ENCODE measurements at places on chromosomes 2 and 18.
A peak's percentile ranks its signal among the peaks of the same experiment; 100 is the strongest.

DNA sequence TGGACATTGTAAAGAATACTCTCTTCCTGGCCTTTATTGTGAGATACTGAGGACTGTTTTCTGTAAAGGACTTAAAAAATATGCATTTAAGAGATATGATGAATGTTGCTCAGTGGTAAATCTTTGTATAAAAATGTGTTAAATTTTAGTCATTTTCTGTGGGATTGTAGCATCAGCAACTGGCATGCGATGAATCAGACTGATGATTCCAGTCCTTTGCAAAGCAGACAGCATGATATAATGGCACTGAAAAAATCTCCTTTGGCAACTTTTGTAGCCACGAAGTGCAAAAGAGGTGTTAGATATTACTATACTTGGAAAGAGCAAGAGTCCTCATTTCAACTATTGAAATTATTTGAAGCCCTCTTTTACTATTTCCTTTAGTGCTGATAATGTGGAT lies 678.7 kb downstream of the PLCL1 start:
- DNase-seq, result no peak

GRCh38 chr18:47087676-47088075 lies 52.3 kb upstream of the ELOA2 start:
- no peak for DNase-seq

- peak; percentile 64 for DNase-seq
Measured at GRCh38 chr18:32930695-32931301, 158.0 kb upstream of the KLHL14 start.

DNA sequence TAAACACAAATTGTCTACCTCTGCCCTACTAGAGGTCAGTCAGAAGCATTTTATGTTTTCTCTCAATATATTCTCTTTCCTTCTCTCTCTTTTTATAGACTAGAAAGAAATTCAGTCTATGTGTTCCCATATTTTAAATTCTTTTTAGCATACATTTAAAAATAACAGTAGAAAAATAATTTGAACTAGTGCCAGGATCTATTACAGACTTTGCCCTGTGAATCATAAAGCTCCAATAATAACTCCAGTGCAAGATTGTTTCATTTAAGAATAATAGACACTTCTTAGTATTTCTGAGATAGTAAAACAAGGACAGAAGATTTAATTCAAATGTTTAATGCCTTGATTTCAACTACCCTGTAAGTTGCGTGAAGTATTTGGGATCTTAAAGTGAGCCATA lies 60.1 kb downstream of the ITGB6 start:
- no peak for DNase-seq

GRCh38 chr2:145760781-145761649 lies 1241.1 kb upstream of the ZEB2 start:
- DNase-seq, result no peak

- DNase-seq, result no peak
Measured at GRCh38 chr2:193527146-193527545, 1332.4 kb upstream of the TMEFF2 start.

GRCh38 chr2:234241656-234242458 lies 191.4 kb downstream of the SPP2 start:
- DNase-seq, result no peak

GRCh38 chr2:142980246-142981068 lies 103.0 kb downstream of the KYNU start:
- peak; percentile 14 for DNase-seq

Data from D341Med (cell line).